Sigmoid colon (tissue), 7 donors: ENCODE measurements at places on chromosomes 7 and 10.

DNA sequence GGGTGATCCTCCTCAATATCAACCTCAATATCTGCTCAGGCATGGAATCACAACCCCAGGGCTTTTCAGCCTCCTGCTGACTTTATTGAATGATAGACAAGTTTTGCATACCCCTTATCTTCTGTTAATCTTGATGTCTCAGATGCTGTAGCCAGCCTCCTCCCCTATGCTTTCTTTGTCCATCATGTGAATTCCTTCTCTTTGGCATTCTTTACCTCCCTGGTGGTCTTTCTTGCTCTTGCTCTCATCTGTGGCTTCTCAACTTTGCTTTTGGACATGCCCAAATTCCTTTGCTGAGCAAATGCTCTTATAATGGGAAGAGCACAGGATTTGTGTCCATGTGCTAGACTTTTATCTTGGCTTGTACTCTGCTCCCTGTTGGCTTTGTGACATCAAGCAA lies 73.4 kb upstream of the FAM13C start:
- DNase-seq, result no peak

DNA sequence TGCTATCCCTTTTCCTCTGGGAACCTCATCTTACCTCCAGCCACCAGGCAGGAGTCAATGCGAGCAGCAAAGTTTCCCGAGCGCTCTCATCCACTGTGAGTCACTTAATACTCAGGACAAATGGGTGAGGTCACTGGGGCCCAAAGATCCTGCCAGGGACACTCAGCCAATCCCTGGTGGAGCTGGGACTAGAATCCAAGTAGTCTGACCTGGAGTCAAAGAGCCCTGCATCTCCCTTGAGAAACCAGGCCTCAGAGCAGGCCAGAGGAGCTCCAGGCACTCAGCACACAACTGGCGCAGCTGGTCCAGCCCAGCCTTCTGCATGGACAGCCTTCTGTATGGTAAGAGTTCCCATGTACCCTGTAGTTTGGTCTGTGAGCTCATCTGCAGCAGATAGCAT lies 142.3 kb downstream of the MAPK8 start:
- DNase-seq, result no peak

GRCh38 chr10:125559210-125559609 lies 123.8 kb downstream of the TEX36 start:
- no peak for DNase-seq

GRCh38 chr10:77494327-77494726 lies 143.3 kb downstream of the KCNMA1 start:
- no peak for DNase-seq

DNA sequence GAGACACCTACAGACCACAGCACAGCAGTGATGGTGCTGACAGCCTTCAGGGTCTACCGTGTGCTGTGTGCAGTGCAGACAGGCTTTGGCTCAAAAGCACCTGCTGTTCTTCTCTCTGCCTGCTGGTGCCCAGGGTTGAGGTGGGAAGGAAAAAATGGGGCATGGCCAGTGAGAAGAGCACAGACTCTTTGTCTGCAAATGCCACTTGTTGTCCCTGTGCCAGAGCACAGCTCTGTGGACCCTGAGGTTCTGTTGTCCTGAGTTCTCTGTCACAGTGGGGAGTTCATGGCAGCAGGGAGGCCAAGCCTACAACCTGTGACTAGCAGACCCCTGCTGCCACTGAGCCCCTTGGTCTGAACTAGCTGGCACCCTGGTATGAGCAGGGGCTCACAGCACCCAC lies 376.7 kb downstream of the GLRX3 start:
- DNase-seq, result no peak

- no peak for DNase-seq
Observed at GRCh38 chr7:156994417-156994816, 16.0 kb downstream of the MNX1 start.

DNA sequence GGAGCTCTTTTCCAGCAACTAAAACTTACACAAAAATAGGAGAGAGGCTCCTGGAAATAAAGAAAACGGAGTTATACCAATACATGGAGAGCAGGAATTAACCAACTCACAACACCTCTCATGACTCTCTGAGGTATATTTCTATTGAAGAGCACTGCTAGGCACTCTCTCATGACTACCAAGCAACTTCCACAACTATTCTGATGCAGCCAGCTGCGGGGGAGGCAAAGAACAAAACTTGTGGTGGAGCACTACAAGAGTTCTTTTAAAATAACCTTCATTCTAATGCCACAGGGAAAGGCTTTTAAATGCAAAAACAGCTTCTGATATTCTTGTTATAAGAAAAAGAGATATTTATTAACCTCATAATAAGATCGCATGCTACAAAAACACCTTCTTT lies 140.7 kb downstream of the SLC25A13 start:
- DNase-seq, result no peak

- no peak for DNase-seq
Observed at GRCh38 chr10:12724807-12725579, 276.5 kb downstream of the CCDC3 start.

- no peak for DNase-seq
Observed at GRCh38 chr7:156651474-156651873, 10.9 kb downstream of the RNF32 start.

- DNase-seq, result no peak
Observed at GRCh38 chr7:41060796-41061195, 642.1 kb downstream of the INHBA start.
